ENCODE measurements at places on chromosomes 6 and 20.

DNA sequence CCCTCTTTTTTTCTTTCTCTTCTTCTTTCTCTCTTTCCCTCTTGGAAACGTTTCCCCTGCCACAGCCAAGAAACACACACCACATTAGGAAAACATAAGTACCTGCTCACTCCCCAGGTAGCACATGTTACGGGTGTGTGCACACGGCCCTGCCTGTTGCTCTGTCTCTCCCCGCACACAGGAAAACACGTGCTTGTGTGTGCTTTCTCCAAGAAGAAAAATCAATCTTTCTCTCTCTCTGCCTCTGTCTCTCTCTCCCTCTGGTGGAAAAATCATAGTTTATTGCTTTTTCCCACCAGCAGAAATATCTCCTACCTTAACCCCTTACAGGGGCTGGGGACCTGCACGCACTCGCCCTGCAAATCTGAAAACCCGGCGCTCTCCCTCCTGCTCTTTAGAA, 102.3 kb downstream of the EDN3 start:
- H3K27ac ChIP-seq: no peak overlapping the region
- DNase-seq: no peak
- peaks cover 12% of the 10 kb centered on the region for H3K27me3 ChIP-seq
- no peaks in the 10 kb centered on the region for H3K36me3 ChIP-seq
- peaks cover 16% of the 10 kb centered on the region for H3K4me1 ChIP-seq

DNA sequence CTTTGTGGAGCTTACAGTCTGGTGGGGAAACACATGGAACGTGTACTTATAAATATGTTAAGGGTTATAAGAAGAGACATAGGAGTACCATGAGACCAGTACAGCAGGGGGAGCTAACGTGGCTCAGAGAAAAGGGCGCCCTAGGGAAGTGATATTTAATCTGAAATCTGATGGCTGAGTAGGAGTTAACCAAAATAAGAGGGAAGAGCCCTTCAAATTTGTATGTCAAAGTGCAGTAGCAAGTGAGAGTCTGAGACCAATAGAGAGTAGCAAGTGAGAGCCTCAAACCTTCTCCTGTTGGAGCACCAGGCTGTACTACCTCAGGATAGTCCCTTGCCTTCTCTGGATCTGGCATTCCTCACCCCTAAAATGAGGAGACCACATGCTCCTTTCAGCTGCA, 6.1 kb upstream of the PKIG start:
- no peak for DNase-seq
- no peaks in the 10 kb centered on the region for H3K27me3 ChIP-seq
- no peaks in the 10 kb centered on the region for H3K36me3 ChIP-seq
- no peak overlapping the region for H3K27ac ChIP-seq

DNA sequence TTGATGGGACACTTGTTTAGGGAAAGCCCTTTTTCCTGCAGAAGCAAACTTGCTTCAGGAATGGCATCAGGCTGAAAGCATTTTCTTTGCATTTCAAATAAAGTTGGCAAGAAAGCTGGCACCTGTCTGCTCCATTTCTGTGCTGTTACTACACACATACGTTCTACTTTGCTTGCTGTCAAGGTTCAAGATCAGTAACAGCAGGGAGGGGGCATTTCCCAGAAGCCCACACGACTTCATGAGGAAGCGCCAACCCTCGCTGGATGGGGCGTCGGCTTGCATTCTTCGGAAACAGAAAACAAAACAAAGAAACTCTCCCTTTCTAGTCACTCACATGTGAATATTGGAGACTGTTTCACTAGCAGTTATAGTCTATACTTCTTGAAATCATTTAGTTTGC, 46.4 kb downstream of the AKAP12 start:
- H3K4me1 ChIP-seq: peaks cover 38% of the 10 kb centered on the region
- no peak overlapping the region for H3K4me3 ChIP-seq
- no peaks in the 10 kb centered on the region for H3K36me3 ChIP-seq
- peak overlapping the region; percentile 53 for H3K27ac ChIP-seq

- H3K36me3 ChIP-seq: no peaks in the 10 kb centered on the region
- H3K4me3 ChIP-seq: no peak overlapping the region
- DNase-seq: no peak
- no peak overlapping the region for H3K27ac ChIP-seq
- peaks cover 5% of the 10 kb centered on the region for H3K4me1 ChIP-seq
Observed at GRCh38 chr6:124854338-124854922, 107.8 kb upstream of the RNF217 start.

- H3K4me3 ChIP-seq: no peak overlapping the region
- H3K27ac ChIP-seq: peak overlapping the region; percentile 58
- peaks cover 6% of the 10 kb centered on the region for H3K27me3 ChIP-seq
- H3K36me3 ChIP-seq: peaks cover 8% of the 10 kb centered on the region
Observed at GRCh38 chr20:35088231-35089145, 4.1 kb downstream of the TRPC4AP start.

DNA sequence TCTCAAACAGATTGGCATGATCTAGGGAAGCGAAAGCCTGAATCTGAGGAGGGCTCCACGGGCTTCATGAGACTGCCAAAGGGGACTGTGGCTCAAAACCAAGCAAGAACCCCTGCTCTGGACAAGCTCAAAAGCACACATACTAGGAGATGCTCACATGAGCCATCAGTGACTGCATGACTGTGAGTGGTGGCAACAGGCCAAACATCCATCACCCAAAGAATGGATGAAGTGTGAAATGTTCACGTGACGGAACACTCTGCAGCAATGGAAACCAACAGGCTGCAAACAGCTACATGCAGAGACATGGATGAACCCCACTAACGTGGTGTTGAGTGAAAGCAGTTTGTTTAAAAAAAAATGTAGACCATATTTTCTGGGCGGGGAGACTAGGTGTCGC, 136.3 kb downstream of the PREX1 start:
- no peaks in the 10 kb centered on the region for H3K27me3 ChIP-seq
- H3K4me1 ChIP-seq: peaks cover 13% of the 10 kb centered on the region
- no peak overlapping the region for H3K4me3 ChIP-seq

- no peaks in the 10 kb centered on the region for H3K27me3 ChIP-seq
- H3K36me3 ChIP-seq: peaks cover 2% of the 10 kb centered on the region
- no peak for DNase-seq
- no peak overlapping the region for H3K27ac ChIP-seq
- H3K4me1 ChIP-seq: no peaks in the 10 kb centered on the region
Observed at GRCh38 chr6:67493682-67494081, 1141.4 kb upstream of the ADGRB3 start.

- H3K36me3 ChIP-seq: no peaks in the 10 kb centered on the region
- DNase-seq: no peak
- peaks cover 13% of the 10 kb centered on the region for H3K4me1 ChIP-seq
- no peak overlapping the region for H3K27ac ChIP-seq
- H3K4me3 ChIP-seq: no peak overlapping the region
Observed at GRCh38 chr20:61487997-61488371, 235.9 kb downstream of the CDH4 start.

- DNase-seq: no peak
- no peaks in the 10 kb centered on the region for H3K27me3 ChIP-seq
- no peak overlapping the region for H3K27ac ChIP-seq
- no peaks in the 10 kb centered on the region for H3K4me1 ChIP-seq
Observed at GRCh38 chr6:115573861-115574260, 486.8 kb downstream of the FRK start.

- H3K27ac ChIP-seq: no peak overlapping the region
- DNase-seq: no peak
- H3K36me3 ChIP-seq: peaks cover 72% of the 10 kb centered on the region
Observed at GRCh38 chr6:110999634-111000270, 17.9 kb downstream of the RPF2 start.

GRCh38 chr6:131255434-131255833, 120.2 kb downstream of the AKAP7 start:
- H3K36me3 ChIP-seq: peaks cover 13% of the 10 kb centered on the region
- H3K27me3 ChIP-seq: no peaks in the 10 kb centered on the region
- no peak for DNase-seq

DNA sequence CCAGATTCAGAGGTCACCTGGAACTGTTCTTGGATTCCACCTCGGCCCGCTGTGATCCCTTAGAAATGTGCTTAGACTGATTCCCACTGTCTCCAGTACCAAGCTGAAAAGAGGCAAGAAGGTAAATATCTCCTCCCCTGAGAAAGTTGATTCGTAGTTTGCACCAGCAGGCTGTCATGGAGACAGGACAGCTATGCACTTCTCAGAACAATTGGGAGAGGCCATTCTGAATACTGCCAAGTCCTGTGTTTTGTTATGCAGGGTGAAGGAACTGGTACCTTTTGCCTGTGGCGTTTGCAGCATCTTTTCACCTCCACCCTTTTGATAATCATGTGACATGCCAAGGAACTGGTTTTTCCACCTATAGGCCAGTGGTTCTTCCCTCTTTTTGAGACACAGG, 58.2 kb upstream of the RNGTT start:
- H3K36me3 ChIP-seq: no peaks in the 10 kb centered on the region
- no peaks in the 10 kb centered on the region for H3K27me3 ChIP-seq
- no peak for DNase-seq

DNA sequence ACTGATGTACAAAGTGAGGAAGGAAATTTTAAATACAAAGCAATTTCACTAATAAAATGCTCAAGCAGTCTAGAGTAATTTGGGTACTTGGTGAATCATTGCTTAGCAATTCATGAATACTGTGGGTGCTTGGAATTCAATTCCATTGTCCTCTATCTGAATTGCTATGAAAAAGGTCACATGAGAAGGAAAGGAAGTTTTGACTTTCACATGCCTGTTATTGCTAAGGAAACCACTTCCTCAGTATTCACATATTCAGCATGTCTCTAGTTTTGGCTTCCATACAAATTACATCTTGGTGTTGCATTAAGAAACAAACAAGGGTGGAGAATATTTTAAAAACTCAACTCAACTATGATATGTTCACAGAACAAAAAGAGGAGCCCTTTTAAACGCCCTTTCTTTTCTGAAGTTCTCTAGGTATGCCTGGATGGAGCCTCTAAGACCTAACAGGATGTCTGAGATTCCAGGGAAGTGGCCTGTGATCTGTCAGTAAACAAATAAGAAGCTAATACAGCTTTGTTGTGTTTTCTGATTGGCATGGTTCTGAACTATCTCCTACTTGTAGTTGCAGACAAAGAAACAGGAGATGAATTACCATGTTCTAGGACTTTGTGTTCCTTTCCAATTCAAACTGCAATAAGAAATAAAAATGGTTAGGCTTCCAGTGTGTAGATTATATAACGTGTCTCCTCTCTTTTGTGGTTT, 190.4 kb downstream of the OGFRL1 start:
- H3K4me1 ChIP-seq: peaks cover 32% of the 10 kb centered on the region
- H3K27me3 ChIP-seq: no peaks in the 10 kb centered on the region
- H3K4me3 ChIP-seq: no peak overlapping the region
- H3K27ac ChIP-seq: peak overlapping the region; percentile 78
- DNase-seq: no peak

DNA sequence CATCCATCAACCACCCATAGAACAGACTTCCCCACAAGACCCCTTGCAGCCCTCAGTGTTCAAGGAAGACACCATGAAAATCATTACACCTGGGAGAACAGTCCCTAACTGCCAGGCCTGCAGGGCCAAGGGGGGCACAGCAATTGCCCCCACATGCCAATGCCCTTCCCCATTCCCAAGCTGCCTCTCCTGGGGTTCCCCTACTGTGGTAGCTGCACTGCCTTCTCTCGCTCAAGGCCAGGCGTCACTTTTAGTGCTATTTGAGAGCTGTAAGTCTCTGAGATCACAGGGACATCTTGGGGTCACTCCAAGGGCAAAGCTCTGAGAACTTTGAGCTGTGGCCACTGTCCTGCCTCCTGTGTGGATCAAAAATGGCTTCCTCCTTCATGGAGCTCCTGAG, 6.0 kb upstream of the ACSS1 start:
- H3K4me1 ChIP-seq: peaks cover 5% of the 10 kb centered on the region
- no peak for DNase-seq
- H3K4me3 ChIP-seq: no peak overlapping the region
- H3K27ac ChIP-seq: no peak overlapping the region
- no peaks in the 10 kb centered on the region for H3K36me3 ChIP-seq

- no peak overlapping the region for H3K4me3 ChIP-seq
- DNase-seq: no peak
- H3K36me3 ChIP-seq: no peaks in the 10 kb centered on the region
- H3K4me1 ChIP-seq: no peaks in the 10 kb centered on the region
Observed at GRCh38 chr6:8829796-8830195, 394.5 kb upstream of the SLC35B3 start.

GRCh38 chr6:76416821-76417605, 344.6 kb upstream of the IMPG1 start:
- DNase-seq: no peak
- H3K36me3 ChIP-seq: no peaks in the 10 kb centered on the region
- H3K27ac ChIP-seq: no peak overlapping the region

- H3K4me1 ChIP-seq: peaks cover 19% of the 10 kb centered on the region
- no peaks in the 10 kb centered on the region for H3K27me3 ChIP-seq
- no peak for DNase-seq
- no peak overlapping the region for H3K27ac ChIP-seq
Observed at GRCh38 chr6:2127484-2127911, 117.9 kb downstream of the GMDS start.

GRCh38 chr6:6885521-6886170, 222.1 kb upstream of the RREB1 start:
- peaks cover 30% of the 10 kb centered on the region for H3K4me1 ChIP-seq
- H3K27me3 ChIP-seq: no peaks in the 10 kb centered on the region
- no peaks in the 10 kb centered on the region for H3K36me3 ChIP-seq
- no peak for DNase-seq
- no peak overlapping the region for H3K4me3 ChIP-seq

DNA sequence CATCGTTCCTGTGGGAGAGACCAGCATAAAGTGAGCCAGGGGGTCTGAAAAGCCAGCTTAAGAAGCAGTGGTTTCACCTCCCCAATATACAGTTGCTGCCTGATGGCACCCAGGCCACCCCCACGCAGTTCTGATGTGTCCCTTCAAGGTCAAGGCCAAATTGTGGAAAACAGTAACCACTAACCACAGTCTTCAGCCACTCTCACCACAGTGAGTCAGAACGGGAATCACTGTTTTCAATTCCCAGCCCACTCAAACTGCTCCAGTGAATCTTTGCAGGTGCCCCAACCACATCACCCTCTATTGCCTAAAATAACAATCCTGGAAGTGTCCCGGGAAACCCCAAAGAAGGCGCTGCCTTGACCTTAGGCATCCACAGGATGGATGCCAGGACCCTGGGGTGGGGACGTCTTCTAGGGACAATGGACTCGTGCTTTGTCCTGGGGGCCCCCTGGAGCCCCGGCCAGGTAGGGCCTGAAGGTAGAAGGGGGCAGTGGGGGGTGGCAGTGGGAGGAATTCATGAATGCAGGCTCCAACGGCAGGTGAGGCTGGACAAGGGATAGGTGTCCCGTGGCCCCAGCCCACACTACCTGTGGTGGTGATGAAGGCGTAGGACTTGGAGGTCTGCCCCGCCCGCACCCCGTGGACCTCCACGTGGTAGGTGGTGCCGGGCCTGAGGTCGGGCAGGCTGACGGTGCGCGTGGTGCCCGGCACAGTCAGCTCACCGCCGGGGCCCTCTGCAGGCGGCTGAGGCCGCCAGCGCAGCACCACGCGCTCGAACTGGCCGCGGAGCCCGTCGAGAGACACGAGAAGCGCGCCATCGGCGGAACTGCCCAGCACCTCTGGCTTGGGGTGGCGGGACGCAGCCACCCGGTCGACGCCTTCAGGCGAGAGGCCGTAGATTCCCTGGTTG, 22.2 kb downstream of the TNXB start:
- H3K4me3 ChIP-seq: peak overlapping the region; percentile 55
- H3K27me3 ChIP-seq: peaks cover 13% of the 10 kb centered on the region
- no peak overlapping the region for H3K27ac ChIP-seq
- H3K36me3 ChIP-seq: no peaks in the 10 kb centered on the region
- DNase-seq: no peak

Measured in WTC11 (cell line).